T-helper 9 cell (primary cell): ENCODE measurements at places on chromosomes 1 and 21.

DNA sequence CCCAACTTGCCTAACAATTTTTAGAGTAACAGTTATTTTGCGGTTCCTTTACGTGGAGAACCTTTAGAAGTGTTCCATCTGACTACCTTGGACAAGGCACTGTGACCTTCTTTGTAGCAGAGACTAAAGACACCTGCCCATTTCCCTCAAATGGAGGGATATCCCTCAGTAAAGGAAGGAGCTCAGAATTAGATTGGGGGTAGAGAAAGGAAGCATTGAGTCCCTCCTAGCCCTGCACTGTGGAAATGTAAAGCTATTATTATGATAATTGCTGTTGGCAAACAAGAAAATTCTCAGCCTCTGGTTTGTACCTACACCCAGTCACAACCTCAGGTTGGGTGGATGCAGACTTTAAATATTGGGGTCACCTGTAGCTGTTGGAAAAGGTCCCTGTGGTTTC lies 72.6 kb upstream of the MACF1 start:
- DNase-seq, result no peak

DNA sequence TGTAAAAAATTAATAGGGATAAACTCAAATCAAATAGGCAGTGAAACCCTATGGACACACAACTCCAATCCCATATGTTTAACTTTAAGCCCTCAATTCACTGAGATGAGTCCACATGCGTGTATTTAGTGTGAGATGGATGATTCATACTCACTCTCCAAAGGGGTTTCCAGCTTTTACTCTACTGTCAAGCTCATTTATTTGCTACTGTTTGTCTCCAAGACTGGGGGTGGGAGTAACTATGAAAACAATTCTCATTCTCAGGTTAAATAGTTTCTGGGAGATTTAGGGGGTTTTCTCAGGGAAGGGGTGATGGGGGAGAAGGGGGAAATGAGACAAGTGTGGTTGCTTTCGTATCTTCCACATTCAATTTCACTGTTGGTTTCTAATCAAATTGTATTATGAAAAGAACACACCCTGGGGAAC lies 2.7 kb downstream of the RAB29 start:
- DNase-seq, result no peak

GRCh38 chr1:177385760-177386698 lies 215.3 kb downstream of the BRINP2 start:
- DNase-seq, result no peak

- no peak for DNase-seq
These were observed 94.7 kb upstream of the WNT4 start for GRCh38 chr1:22237433-22238093.

DNA sequence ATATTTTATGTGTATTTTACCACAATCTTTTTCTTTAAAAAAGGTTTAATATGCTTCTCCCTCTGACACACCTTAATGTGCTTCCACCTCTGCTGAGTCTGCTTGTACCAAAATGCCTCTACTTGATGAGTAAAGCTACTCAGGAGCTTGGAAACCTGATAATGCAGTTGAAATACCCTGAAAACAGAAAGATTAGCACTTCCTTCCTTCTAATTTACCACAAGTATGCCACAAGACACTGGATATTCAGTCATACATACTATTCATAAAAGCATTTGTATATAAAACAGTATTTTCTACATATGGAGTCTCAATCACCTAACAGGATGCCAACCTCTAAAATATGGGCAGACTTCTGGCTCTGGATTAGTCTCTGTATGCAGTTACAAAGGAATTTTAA lies 55.0 kb downstream of the SLC35D1 start:
- no peak for DNase-seq

GRCh38 chr1:65083263-65083896 lies 64.6 kb upstream of the AK4 start:
- no peak for DNase-seq

DNA sequence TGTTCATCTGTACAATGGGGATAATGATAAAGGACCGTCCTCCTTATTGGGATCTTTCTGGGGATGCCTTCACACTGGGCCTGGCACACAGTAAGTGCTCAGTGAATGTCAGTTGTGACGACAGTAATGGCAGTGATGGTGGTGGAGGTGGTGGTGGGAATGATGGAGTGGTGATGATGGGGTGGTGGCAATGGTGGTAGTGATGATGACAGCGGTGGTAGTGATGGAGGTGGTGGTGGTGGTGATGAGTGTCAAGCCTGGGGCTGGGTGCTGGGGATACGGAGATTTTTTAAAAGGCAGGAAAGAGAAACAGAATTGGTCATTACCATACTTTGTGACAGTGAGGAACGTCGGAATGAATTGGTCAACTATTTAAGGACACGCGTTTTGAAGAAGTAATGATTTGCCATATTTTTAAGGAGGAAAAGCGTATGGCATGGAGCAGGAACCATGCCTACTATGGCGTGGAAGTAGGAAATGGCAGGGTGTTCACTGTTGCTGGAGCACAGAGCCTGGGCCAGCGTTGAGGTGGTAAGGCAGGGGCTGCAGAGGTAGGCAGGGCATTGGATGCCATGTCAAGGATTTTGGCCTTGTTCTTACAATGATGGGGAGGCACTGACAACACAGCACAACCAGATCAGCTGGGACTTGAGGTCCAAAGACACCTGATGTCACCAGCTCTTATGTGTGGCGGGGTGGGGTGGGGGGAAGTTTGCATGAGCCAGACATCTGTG lies 128.7 kb downstream of the ACTL8 start:
- no peak for DNase-seq

DNA sequence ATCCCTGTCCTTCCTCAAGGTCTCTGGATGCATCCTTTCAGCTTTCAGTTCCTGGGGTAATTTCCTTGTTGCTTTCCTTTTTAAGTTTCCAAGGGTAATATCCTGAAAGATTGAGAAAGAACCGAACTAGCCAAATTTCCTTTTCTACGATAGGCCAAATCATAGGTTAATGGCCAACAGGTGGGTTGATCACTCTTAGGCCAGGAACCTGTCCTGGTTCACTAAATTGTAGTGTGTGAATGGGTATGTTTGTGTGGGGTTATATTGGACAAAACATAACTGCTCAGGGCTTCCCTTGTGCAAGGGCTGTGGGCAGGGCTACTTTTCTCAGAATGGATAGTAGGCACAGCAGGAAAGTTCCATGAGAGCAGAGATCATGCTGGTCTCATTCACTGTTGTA lies 17.1 kb downstream of the UBE2T start:
- DNase-seq, result no peak

DNA sequence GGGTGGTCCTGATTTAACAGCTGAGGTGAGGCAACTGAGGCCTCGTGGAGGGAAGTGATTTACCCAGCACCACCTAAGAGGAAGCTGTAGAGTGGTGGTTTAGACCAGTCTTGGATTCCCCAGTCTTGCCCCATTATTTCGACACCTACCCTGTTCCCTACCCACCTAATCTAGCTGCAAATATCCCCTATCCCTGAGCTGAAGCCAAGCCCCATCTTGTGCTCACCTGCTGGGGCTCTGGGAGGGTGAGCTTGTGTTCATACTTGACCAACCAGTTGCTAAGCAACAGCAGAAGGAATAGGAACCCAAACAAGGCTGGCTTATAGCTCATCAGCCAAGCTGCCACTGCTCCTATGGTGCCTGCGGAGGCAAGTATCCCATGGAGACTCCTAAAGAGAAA lies 2.0 kb downstream of the TEX46 start:
- no peak for DNase-seq

GRCh38 chr1:228666686-228667623 lies 68.3 kb upstream of the RHOU start:
- DNase-seq, result no peak
